ENCODE measurements at places on chromosomes 1 and 21.

- DNase-seq = no peak
Observed at GRCh38 chr21:27258742-27259448, 292.0 kb upstream of the ADAMTS5 start.

- DNase-seq = no peak
Observed at GRCh38 chr1:33258788-33259274, 2.5 kb downstream of the ZNF362 start.

GRCh38 chr21:31647650-31648049, 11.8 kb upstream of the SOD1 start:
- no peak for DNase-seq

DNA sequence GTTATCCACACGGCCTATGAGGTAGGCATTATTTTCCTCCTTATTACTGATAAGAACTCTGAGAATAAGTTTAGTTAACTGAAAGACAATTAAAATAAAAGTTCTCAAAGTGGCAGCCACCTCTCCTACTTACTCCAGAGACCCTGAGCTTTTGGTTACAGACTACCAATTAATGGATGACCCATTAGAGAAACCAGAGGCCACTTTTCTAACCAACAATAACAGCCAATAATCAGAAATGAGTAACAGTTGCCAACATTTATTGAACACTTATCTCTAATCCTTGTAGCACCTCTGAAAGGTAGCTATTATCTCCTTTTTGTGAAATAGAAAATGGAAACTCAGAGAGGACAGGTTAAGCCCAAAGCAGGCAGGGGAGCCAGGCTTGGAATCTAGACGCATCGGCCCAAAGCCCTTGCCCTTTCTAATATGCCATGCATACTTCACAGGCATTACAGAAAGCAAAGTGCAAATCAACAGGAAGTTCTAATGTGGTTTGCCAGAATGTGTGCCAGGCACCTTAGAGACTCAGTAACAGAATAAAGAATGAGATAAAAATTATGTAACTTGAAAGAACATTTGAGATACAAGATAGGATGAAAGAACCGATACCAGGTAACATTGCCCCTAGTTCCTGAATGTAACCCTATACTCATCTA, 50.0 kb downstream of the BEND5 start:
- DNase-seq = no peak

- no peak for DNase-seq
Observed at GRCh38 chr1:8307628-8308027, 10.3 kb upstream of the SLC45A1 start.

DNA sequence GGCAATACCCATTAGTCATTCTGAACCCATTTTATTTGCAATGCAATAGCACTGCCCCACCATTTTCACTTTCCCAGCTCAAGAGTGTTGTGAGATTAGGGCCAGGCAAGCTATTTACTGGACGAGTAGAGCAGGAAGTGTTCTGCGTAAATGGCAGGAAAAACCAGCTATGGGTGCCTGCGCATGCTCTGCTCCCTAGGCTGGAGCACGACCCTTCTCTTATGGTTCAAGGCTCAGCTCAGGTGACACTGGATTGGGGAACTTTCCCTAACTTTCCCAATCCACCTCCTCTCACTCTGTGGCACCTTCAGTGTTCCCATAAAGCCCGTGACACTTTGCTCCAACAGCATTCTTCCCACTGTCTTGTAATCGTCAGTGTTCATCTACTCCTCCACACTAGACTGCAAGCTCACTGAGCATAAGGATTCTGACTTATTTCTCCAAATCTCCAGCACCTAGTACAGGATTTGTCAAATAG, 3.6 kb upstream of the MAN1A2 start:
- no peak for DNase-seq

GRCh38 chr1:109210058-109210457, 3.7 kb upstream of the SARS1 start:
- no peak for DNase-seq
